ENCODE measurements at places on chromosomes 5 and 9.

DNA sequence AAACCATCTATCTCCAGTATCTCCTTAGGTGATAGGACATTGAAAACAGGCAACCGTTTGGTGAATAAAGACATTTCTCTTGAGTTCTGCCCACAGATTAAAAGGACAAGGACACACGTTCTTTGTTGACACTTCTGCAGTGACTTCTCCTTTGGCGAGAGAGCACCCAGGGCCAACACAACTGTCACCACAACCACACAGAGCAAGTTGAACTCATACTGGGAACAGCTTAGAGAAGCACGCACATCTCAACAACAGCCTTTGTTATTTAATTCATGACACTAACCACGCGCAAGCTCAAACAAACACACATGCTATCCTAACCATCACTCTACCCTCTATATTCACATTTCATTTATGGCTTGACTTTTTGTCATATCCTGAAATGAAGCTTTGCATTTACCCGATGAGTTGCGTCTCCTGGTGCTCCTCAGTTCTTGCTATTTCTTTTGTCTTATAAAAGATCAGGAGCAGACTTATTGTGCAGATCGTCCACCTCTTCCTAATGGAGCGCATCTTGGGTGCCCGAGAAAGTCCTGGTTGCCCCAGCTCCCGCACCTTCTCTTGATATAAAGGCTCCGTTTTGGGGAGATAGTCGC, 543 bp downstream of the ST8SIA4 start:
- DNase-seq, result peak; percentile 45

- DNase-seq, result no peak
Measured at GRCh38 chr9:6545017-6545691, 100.4 kb downstream of the GLDC start.

DNA sequence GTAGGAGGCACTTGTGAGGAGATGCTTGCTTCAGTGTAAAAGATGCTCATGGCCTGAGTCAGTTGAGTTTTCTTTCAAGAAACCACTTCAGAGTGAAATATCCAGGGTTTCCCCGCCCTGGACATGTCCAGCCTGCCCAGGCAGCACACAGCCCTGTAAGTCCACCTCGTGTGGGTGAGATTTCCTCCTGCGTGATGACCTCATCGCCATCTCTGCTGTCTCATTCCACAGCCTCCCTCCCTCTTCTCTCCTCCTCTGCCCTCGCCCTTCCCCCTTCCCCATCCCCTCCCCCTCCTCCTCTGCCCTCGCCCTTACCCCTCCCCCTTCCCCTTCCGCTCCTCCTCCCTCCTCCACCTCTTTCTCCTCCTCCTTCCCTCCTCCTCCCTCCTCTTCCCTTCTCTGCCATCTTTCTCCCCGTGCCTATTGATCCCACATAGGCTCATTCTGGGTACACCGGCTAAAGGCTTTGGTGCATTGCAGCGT, 34.0 kb upstream of the NCS1 start:
- no peak for DNase-seq

GRCh38 chr5:154729613-154730012, 25.6 kb upstream of the LARP1 start:
- no peak for DNase-seq

DNA sequence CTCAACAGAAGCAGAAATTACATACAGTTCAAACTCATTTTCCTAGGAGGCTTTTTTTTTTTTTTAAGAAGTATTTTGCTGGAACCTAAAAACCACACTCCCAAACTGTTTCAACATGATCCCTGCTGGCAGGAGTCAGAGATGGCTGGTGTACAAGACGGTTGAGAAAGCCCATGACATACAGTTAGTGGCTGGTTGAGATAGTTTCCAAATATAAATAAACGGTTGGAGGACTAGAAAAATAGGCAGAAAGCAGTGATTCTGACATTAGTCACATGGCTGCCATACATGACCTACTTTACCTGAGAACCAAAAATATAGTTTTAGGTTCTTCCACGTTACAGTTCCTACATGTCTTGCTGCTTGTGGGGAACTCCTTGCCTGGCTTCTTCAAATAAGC, 31.7 kb upstream of the BASP1 start:
- DNase-seq, result no peak

DNA sequence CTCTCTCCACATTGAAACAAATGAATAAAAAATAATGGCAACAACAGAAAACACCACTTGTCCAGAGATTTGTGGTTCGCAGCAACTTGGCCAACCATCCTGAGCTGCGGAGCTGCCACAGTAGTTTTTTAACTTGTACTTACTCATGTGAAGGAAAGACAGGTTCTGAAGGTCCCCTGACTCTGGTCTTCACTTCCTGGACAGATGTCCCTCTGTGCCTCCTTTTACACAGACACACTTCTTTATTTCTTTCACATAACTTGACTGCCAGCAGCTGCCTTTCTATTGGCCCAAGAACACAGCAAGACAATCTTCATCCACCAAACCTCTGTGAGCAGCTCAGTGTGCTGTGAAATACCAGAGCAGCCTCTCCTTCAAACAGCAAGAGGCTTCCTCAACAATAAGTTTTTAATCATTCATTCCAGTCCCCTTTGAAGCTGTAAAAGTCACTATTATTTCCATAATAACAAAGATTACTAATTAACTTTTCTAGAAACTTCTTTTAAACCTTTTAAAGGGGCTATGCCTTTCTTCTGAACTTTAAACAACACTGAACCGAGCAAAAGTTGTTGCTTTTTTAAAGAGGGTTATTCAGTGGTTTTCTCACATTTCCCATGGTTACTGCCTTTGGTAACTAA, 198.7 kb downstream of the NR2F1-AS1 start:
- no peak for DNase-seq

- DNase-seq, result no peak
Measured at GRCh38 chr5:178941361-178941760, 363 bp downstream of the ZNF454 start.

DNA sequence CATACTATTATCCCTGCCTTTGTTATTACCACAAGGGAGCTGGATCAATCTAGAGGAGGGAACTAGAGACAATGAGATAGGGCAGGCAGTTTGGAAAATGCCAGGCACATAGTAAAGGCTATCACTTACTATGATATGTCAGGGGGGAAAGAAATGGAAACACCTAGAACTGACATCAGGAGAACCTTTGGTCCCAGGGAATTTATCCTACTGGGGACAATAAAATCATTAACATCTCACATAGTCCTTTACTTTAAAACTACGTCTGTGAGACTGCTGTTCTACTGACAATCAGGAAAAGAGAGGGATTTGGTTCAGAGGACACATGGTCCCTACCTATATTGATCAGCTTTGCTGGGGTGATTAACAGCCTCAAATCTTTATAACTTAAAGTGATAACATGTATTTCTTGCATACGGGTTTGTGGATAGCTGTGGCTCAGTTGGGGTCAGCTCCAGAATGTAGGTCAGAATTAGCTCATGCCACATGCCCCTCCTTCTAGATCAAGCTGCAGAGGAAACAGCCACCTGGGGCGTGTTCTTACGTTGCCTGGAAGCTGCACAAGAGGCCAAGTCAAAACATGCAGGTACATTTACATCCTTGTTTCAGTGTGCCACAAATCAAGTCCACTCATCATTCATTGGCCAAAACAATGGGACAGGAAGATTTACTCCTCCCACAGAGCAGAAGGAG, 43.9 kb upstream of the ALDOB start:
- no peak for DNase-seq

DNA sequence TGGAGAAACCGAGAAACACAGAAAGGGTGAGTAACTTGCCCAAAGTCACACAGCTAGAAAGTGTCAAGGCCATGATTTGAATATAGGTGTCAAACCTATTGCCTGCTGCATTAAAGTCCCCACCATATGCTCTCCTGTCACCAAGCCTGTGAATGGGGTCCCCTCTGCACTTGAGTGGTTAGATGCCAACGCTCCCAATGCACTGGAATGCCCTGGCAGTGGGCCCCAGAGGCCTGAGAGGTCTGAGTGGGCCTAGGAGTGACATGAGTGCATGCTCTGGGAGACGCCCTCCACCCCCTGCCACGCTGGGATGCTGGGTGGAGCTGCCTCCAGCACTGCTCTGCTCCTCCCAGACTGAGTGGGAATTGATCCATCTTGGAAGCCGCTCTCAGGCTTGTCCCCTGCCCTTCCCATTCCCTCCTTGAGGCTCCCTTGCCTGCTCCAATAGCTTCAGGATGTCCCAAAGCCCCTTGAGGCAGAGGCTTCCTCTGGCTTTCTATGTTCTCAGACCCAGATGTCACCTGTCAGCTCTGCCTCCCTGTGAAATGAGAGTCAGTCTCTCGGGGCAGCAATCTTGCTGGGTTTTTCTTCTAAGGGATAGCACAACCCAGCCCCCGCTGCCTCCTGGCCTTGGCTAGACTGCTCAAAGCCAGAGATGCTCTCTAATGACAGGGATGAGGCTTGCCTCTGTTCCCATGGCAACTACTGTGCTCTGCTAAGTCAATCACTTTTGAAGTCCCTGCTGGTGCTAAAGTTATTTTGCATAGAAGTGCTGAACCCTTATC, 6.6 kb upstream of the ARSI start:
- DNase-seq, result no peak

- DNase-seq, result no peak
Measured at GRCh38 chr9:137365056-137365455, 57.9 kb downstream of the EXD3 start.

GRCh38 chr5:143593723-143594122, 190.2 kb upstream of the NR3C1 start:
- peak; percentile 75 for DNase-seq

DNA sequence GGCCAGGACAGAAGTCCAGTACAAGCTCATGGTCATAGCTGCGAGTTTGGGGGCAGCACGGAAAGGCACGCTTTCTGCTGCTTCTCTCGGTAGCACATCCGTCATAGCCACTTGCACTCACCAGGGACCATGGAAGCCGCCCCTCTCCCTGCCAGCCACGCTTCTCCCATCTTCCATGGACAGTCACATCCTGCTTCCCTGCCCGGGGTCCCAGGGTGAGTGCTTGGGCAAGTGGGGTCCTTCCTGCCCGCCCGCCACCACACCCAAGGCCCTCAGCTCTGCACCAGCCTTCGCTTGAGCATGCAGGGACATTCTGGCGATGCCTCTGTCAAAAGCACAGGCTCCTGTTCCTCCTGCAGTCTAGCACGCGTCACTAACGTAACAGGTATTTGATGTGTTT, 13.1 kb upstream of the IRX2 start:
- no peak for DNase-seq

DNA sequence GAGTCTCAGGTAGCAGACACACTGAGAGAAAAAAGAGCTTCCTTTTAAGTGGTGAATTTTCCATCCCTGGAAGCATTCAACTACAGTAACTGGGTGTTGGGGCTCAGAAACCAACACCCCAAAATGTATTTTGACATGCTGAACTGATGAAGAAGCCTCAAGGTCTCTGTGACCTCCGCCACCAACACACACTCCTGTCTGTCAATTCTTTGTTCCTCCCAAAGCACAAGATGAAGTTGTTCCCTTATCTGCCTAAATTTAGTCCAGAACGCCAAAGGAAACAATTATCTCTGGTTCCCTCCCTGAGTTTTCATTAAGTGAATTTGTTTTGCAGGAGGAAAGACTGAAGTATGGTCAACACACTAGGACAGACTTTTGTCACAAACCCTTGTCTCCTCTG, 1.4 kb upstream of the CDKN2AIPNL start:
- no peak for DNase-seq

DNA sequence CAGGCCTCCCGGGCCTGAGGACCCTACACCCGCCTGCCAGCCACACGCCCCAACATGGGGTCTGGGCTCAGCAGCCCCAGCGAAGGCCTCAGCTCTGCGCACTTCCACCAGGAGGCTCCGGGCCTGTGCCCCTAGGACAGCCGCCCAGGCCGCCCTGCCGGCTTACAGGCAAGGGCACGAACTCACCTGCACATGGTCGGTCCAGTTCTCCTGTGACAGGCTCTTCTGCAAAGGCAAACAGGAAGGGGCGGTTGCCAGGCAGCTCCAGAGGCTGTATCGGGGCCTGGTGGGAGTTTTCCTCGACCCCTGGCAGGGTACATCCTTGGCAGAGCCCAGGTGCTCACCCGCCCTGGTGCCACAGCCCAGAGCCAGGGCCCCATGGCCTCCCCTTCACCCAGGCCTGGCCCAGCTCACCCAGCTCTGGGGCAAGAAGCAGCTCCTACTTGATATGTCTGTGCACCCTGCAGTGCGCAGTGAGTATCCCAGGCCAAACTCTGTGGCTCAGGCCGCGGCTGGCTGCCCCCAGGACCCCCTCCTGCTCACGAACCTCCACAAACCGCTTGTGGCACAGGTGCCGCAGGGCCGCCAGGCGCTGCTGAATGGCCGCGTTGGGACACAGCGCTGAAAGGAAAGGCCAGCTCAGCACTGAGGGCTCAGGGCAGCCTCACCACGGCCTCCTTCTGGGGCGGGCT, 52.2 kb upstream of the NRARP start:
- DNase-seq, result no peak

- peak; percentile 92 for DNase-seq
Measured at GRCh38 chr5:94793113-94793815, 174.8 kb downstream of the SLF1 start.

DNA sequence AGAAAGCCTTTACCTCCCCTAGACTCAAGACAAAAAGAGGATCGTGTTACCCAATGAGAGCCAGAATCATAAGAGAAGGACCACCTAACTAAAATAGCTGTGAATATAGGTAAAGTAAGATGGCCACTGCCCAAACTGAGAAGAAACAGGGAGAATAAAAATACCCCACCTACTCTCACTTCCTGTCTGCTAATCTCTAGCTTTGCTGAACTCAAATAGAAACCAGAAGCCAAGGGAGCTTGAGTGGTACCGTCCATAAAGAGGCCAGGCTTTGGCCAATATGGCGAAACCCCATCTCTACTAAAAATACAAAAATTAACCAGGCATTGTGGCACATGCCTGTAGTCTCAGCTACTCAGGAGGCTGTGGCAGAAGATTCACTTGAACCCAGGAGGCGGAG, 123.0 kb upstream of the FST start:
- peak; percentile 60 for DNase-seq

GRCh38 chr5:94310833-94311232, 307.6 kb downstream of the KIAA0825 start:
- no peak for DNase-seq

DNA sequence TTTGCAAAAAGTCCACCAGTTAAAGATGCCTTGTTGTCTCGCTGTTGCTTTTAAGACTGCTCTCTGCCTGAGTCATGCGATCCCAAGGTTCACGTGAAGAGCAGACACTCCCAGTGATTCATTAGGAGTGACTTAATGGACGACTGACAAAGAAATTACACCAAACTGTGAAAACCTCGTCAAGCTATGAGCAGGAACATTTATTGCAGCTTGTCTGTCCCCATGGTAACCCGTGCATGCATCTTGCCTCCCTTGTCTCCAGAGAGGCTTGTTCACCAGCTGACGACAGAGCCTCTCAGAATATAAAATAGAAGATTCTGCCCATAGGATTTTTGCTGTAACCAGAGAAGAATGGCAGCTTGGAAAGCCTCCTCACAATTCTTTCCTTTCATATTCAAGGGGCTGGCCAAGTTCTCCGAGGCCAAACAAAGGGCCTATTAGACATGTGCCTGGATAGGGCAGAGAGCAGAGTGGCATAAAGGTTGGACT, 352.7 kb downstream of the SPOCK1 start:
- no peak for DNase-seq

- no peak for DNase-seq
Measured at GRCh38 chr5:138467711-138468132, 2.4 kb downstream of the EGR1 start.

GRCh38 chr9:1979741-1980367, 35.3 kb upstream of the SMARCA2 start:
- DNase-seq, result peak; percentile 74

GRCh38 chr5:12805165-12805698, 901.0 kb upstream of the CTNND2 start:
- no peak for DNase-seq

GRCh38 chr5:172832383-172833315, 1.4 kb upstream of the ERGIC1 start:
- DNase-seq, result no peak

- no peak for DNase-seq
Measured at GRCh38 chr5:74517700-74518099, 122.8 kb downstream of the ENC1 start.

All from MM.1S (cell line).